AG09309 (cell line): ENCODE measurements at places on chromosomes 5 and 9.

GRCh38 chr9:136211441-136212344 lies 6.8 kb upstream of the LHX3 start:
- no peak for DNase-seq

DNA sequence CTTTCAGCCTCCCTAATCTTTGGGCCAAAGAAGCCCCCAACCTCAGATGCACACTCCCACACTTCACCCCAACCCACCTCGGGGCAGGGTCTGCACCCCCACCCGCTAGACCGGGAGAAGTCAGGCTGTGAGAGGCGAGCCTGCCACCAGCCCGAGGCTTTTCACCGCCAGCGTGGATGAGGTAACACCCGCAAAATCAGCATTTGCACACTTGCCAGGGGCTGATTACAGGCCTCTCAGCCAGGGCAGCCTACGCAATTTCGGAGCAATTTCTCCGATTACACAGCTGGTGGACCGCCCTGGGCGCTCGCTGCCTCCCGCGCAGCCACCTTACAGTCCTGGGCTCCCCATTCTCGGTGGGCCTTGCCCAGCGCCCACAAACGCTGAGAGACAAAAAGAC lies 68.5 kb downstream of the FOXD1 start:
- DNase-seq = no peak

DNA sequence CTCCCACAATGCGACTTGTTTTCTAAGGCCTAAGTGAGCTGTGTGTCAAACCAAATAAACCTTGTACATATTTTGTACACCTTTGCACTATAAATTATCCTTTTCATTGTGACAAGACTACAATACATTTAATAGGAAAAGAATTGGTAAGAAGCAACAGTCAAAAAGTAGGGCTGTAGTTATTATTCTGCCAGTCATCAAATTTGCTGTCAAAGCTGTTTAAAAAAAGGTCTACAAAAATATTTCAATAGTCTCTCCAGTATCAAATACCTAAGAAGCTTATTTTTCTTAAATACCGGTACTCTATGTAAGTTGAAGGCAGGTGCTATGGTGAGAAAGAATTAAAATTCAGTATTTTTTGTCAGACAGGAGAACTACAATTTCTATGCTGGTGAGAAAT lies 40.5 kb downstream of the TLE1 start:
- no peak for DNase-seq

DNA sequence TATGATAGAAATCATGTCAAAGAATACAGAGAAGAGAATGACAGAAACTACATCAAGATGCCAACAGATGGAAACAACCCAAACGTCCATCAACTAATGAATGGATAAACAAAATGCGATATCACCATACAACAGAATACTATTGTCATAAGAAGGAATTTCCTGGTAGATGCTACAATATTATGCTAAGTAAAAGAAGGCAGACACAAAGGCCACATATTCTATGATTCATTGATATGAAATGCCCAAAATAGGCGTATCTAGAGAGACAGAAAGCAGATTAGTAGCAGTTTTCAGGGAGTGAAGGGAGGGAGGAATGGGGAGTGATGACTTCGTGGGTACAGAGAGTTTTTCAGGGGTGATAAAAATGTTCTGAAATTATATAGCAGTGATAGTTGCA lies 58.3 kb upstream of the AKNA start:
- no peak for DNase-seq

GRCh38 chr9:82934949-82935348 lies 128.0 kb downstream of the RASEF start:
- no peak for DNase-seq

- DNase-seq = no peak
Measured at GRCh38 chr5:54981928-54982327, 3.5 kb downstream of the ESM1 start.

DNA sequence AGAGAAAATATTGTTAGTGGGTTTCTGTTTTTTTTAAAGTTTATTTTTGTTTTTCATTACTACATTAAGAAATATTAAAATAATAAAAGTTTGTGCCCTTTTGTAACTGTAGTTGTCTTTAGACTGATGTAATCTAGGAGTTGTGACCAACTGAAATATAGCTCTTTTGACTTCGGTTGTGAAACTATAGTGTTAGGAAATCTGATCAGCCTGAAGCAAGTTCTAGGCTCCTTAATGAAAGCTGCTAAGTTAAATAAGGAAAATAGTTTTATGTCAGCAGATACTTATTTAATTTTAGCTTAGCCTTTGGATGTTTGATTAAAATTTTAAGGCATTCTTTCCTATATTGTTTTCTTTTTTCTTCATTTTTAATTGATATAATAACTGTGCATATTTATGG lies 14.2 kb downstream of the AP3S1 start:
- no peak for DNase-seq

- no peak for DNase-seq
Measured at GRCh38 chr9:96056226-96056625, 180.7 kb downstream of the ERCC6L2 start.

- DNase-seq = no peak
Measured at GRCh38 chr5:76450054-76450453, 47.0 kb downstream of the IQGAP2 start.

GRCh38 chr5:75756981-75757380 lies 39.7 kb upstream of the POC5 start:
- DNase-seq = no peak

GRCh38 chr5:147578228-147579024 lies 68.6 kb upstream of the DPYSL3 start:
- DNase-seq = no peak

DNA sequence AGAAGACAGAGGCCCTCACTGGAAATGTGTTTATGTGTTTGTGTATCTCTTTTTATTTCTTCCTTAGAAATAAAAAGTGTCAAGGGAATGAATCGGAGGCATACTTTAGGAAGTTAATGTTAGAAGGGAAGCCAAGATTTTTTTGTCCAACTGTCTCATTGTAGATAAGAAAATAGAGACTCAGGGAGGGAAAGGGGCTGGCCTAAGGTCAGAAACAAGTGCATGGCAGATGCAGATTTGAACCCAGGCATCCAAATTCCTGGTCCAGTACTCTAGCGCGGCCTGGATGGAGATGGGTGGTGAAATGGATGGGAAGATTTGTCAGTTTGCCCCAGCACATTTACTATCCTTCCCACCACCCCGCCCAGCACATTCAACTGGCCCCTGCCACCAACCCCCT lies 19.8 kb upstream of the TNIP1 start:
- no peak for DNase-seq

DNA sequence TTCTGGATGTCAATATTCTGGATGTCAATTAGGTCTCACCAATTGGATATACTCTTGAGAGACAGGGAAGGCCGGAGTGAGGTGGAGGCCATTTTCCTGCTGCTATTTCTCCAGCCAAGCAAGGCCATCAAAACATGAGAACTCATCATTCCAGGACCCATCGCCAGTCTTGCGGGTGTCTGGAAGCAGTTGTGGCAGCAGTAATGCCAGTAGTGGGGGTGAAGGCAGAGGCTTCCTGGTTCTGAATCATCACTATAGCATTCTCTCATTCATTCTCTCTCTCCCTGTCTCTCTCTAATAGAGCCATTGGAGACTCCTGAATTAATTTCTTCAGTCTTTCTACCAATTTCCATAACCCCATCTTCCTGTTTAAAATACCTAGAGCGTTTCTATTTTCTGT lies 71.8 kb downstream of the EGFLAM start:
- no peak for DNase-seq

DNA sequence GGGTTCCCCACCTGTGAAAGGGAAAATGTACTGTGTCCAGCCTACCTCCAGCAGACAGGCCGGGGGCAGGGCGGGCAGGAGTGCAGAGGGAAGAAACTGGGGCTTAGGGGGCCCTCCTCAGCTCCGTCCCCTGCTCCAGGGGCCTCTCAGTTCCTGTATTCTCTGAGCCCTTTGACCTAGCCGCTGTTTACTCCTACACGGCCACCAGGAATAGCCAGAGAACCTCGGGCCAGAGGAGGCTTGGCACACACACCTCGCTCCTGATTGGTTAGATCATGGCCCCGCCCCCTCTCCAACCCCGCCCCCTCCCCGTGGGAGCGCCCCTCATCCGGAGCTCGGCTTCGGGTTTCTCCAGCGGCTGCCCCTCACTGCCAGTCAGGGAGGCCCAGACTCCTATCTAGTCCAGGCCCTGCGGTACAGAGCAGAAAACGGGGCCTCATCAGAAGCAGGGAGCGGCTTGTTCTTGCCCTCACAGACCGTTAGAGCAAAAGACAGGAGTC lies 2.2 kb downstream of the ST6GALNAC6 start:
- no peak for DNase-seq

GRCh38 chr5:116575326-116576052 lies 866 bp upstream of the SEMA6A start:
- DNase-seq = no peak

DNA sequence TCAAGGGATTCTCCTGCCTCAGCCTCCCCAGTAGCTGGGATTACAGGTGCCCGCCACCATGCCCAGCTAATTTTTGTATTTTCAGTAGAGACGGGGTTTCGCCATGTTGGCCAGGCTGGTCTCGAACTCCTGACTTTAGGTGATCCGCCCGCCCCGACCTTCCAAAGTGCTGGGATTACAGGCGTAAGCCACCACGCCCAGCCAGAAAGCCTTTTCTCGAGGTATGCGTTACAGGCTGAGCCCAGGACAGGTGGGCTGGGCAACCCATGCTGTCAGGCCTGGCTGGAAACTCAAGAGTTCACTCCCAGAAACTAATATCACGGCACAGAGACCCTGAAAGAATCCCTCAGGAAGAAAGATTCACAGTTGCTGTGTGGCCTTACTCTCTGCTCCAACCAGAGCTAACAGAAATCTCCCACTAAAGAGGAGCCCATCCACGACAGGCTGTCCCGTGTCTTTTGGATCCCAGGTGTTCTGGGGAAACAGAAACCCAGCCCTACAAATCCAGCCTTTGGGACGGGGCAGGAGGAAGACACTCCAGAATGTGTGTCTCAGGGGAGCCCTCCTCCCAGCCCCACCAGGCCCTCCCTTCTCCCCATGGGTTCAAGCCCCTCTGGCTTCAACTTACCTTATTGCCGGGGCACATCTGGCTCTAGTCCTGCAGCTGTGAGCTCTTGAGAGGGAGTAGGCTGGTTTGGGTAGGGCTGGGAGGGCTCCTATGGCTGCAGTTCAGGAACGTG lies 400 bp downstream of the TIFAB start:
- no peak for DNase-seq

GRCh38 chr5:15885156-15885555 lies 294.4 kb downstream of the MARCHF11 start:
- DNase-seq = peak; percentile 96

DNA sequence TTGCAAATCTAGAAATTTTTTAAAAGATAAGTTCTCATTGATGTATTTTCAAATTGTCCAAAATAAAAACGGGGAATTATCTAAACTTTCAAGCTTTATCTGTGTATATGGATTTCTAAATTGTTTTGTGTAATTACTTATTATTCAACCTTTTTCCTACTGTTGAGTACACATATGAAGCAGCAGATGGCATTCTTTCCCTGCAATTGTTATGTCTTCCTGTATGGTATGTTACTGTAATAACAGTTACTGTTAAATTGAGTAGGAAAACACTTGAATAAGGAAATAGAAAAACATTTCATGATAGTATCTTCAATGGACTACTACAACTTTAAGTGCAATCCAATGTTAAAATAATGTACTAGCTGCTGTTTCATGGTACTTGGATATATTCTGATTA lies 124.8 kb downstream of the RANBP17 start:
- DNase-seq = peak; percentile 3

DNA sequence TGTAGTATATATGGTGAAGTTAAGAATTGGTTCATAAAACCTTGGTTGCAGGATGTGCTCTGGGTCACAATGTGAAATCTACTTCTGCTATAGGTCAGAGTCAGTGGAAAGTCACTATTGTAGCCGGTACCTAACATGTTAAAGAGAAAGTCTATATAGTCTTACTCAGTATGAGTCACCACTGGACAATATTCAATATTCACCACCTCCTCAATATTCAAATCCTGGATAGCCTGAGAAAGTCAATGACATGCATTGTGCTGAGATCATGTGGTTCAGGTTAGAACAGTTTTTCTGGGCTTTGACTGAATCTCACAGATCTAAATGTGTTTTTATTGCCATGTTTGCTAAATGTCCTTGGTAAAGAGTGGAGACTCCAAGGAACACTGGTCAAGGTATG lies 108.8 kb downstream of the HMHB1 start:
- no peak for DNase-seq

DNA sequence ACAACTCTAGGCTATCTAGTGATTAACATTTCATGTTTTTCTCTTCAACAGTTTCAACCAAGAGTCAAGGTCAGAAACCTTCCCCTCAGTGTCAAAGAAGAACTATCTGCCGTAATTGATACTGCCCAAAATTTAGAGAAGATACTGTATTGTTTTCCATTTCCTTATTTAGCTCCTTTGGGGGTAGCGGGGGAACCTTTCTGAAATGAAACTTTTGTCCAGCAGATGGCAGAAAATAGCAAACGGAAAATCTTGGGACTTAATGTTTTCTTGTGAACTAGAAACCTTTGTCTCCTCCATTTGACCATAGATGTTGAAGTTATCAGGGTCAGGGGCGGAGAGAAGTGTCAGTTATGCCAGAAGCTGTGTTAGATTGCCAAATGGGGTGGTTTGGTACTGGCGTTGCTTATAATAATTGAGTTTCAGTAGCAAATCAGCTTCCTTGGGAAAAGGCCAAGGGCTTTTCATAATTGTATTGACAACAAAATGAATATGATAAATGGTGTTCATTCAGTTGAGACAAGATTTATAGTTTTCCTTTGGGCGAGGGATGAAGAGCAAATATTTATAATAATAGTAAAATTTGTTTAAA lies 101.7 kb upstream of the TLX3 start:
- DNase-seq = peak; percentile 16

DNA sequence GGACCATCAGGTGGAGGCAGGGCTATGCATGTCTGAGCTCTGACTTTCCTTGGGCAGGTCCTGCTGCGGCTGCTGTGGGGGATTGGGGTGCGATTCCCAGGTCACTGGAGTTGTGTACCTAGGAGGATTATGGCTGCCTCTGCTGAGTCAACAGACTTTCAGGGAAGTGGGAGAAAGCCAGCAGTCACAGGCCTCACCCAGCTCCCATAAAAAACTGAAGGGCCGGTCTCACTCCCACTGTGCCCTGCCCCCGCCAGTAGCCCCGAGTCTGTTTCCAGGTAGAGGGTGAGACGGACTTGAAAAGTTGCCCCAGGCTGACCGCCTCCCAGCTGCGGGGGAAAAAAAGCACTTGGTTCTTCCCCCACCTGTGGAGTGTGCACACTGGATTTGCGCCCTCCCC lies 76.7 kb downstream of the FAM170A start:
- DNase-seq = no peak

- DNase-seq = no peak
Measured at GRCh38 chr9:14344941-14345353, 31.0 kb upstream of the NFIB start.

DNA sequence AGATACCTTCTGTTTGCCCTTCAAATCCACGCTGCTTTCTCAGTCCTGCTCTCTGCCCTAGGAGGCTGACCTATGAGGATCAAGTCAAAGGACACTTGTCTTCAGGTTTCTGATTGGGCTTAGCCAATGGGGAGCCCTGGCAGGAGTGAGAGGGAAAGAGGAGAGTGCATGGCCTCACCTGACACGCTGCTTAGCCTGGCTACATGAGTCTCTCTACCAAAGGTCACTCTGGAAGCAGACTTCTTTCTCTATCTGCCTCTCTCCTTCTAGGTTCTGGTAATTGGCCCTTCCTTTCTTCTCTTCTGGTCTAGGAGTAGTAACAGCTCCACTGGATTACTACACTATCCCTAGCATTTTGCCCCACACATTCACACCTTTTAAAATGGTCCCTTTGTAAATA lies 13.1 kb downstream of the ARSB start:
- DNase-seq = no peak

GRCh38 chr5:181241393-181241975 lies 2.2 kb downstream of the RACK1 start:
- DNase-seq = peak; percentile 58
